ENCODE measurements at places on chromosomes 5 and 9.

GRCh38 chr9:136975644-136976043 lies 1.7 kb upstream of the PTGDS start:
- DNase-seq: no peak

GRCh38 chr5:111649516-111649915 lies 107.5 kb downstream of the NREP start:
- DNase-seq: no peak

- DNase-seq: peak; percentile 55
Measured at GRCh38 chr5:128539038-128539429, 989 bp upstream of the FBN2 start.

GRCh38 chr9:130936285-130937117 lies 2.5 kb downstream of the FIBCD1 start:
- peak; percentile 84 for DNase-seq

DNA sequence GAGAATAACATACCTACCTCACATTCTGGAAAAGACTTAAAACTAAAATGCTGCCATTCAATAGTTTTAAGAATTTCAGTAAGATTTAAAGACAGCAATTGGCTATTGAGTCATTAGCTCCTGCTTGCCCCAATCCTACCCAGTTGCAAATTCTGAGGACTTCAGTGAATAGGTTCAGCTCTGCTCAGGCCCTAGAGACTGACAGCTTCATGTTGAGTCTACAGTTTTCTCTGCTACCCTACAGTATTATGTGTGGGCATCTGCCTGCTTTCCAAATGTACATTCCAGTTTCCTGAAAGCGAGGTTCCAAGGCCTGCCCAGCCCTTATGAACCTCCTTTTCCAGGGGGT lies 61.5 kb downstream of the ARSB start:
- no peak for DNase-seq

- DNase-seq: peak; percentile 34
Measured at GRCh38 chr9:18493451-18493993, 19.6 kb downstream of the ADAMTSL1 start.

- DNase-seq: peak; percentile 34
Measured at GRCh38 chr5:16304846-16305245, 125.3 kb upstream of the MARCHF11 start.

DNA sequence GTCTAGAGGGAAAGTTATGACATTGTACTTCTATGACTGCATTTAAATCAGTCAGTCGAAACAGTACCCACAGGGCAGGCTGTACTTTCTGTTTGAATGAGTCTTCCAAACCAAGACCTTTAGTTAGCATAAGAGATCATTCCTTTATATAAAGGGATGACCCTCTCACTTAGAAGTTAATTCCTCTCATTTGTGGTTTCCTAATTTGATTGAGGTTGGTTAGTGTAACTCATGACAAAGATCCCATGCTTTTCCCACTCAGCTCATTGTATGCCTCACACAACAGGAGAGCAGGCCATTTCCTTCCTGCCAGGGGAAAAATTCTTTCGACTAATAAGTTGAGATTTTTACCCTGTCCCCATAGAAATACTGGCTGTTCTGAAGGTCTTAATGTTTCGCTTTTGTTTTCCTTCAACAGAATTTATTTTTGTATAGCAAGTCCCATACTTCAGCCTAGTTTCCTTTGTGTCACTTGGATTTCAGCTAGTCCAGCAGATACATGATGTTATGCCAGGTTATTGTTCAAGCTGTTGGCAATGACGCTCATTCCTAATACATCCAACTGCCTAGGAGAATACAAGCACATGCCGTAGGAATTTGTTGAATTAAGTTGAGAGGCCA lies 500.7 kb downstream of the SPATA31D1 start:
- DNase-seq: peak; percentile 6

- peak; percentile 67 for DNase-seq
Measured at GRCh38 chr5:137822158-137822764, 45.4 kb upstream of the MYOT start.

- peak; percentile 69 for DNase-seq
Measured at GRCh38 chr5:139774980-139775661, 20.5 kb upstream of the PSD2 start.

Data from ELR (cell line).